Stimulated activated CD4-positive, alpha-beta T cell treated with anti-CD3 and anti-CD28 coated beads, Interleukin-1b, Interleukin-23, amount 100 ng/mL, for 48 hours (primary cell): ENCODE measurements at places on chromosomes 1 and 21.

- peak; percentile 61 for DNase-seq
Observed at GRCh38 chr1:93707956-93708355, 26.3 kb upstream of the BCAR3 start.

GRCh38 chr21:39675993-39676661 lies 63.4 kb downstream of the B3GALT5 start:
- no peak for DNase-seq

GRCh38 chr1:36320767-36321118 lies 2.7 kb downstream of the EVA1B start:
- no peak for DNase-seq

DNA sequence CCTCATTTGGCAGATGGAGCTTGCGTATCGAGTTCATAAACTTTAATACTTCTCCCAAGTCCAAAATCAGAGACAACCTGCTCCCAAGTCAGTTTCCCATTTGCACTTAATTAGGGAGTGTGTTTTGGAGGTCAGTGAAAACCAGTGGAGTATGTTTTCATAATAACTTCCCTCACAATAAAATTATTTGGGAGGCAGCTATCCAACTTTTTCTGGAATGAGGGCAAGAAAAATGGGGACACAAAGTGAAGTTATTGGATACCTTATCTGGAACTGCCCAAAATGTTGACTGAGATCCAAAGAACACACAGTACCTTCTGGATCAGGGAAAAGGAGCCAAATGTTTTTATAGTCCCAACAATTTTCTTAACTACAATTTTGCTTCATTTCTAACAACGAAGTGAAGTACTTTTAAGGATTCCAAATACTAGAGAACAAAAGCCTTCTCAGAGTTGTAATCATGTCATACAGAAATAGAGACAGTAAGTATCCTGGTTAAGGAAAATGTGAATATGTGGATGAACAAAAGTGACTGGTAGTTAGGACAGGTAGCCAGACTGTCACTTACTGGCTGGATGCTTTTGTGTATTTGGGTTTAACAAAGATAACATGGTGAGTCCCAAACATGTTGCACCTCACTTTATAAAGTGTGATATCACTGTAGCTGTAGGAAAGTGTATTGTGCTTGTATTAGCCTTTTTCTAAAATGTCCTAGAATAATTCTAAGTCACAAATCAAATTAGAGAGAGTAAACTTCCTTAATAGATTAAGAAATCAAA lies 325.0 kb downstream of the HLX start:
- DNase-seq: no peak

DNA sequence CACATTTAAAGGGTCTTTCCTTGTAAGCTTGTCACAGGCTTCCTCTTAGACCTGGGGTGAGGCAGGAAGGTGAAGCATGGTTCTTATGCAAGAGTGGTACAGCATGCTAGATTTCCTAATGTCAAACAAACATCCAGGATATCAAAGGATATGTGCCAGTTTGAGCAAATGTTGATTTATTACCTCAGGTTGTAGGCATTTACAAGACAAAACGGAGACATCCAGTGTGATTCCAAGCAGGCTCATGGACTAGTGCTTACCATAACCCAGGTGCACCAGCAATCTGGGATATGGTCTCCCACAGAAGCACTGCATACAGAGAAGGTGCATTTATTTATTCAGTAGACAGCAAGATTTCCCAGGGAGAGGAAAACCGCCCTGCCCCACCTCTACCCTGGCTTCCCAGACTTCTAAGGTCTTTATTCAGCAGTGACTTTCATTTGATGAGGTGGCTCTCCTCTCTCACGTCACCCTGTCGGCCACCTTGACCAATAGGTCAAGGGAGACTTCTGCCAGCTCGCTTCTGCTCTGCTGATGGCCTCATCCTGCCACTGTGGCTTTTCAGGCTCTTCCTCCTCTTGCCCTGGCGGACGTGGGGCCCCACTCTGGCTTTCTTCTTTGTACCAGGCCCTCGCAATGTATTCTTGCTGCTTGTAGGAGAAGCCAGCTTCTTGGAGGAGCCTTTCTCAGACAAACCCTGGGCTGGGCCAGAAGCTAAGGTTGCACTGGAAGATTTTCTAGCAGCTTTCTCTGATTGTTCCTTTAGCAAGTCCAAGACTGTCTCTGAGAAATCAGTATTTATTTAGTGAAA lies 25.6 kb downstream of the HHIPL2 start:
- no peak for DNase-seq

GRCh38 chr1:4322881-4323280 lies 331.5 kb upstream of the AJAP1 start:
- no peak for DNase-seq

DNA sequence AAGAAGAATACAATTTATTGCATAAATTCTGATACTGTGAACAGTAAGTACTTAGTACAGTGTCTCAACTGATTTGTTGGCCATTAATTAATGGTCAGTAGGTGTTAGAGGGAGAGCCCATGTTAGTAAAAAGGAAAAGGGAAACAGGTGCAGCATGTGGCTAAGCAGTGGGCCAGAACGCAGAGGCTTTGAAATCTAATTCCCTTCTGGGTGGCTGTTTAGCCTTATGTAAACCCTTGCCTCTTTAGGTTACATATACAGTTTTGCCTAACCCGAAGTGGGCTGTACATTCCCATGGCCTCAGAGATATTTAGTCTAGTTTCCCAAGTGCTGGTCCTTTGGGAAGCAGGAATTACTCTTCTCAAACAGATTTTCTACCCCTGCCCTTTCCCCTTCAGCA lies 43.5 kb upstream of the BCL9 start:
- DNase-seq: no peak

DNA sequence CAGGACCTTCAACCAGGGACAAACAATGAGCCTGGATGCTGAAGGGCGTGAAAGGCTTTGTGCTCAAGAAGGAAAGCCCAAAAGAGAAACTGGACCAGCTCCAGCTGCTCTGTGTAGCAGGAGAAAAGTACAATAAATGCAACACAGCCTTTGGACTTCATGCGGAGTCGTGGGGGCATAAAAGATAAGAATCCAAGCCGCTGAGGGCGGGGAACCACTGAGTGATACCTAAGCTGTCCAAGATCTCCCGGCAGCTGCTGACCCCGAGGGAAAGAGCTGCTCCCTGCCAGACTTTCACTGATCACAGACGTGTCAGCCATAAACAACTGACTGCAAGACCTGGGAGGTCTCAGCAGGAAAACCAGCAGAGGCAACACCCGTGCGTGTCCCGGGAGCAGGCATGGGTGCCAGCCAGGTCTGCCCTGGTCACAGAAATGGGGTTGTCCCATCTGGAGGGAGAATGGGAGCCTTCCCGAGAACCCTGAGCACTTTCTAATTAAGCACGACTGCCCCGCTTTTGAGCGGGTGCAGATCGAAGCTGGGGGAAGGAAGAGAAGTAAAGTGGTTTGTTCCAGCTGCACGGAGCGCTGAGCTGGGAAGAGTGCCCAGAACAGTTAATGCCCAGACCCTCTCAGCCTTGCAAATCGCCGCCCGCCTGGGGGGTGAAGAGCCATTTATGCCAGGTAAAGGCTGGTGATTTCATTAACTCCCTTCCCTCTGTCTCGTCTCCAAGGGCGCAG lies 68.3 kb upstream of the TARDBP start:
- no peak for DNase-seq

- no peak for DNase-seq
Observed at GRCh38 chr1:225514671-225515081, 86.8 kb upstream of the LBR start.

- DNase-seq: no peak
Observed at GRCh38 chr1:237309595-237310118, 267.7 kb downstream of the RYR2 start.

- DNase-seq: no peak
Observed at GRCh38 chr1:116231752-116232151, 120.6 kb downstream of the MAB21L3 start.

DNA sequence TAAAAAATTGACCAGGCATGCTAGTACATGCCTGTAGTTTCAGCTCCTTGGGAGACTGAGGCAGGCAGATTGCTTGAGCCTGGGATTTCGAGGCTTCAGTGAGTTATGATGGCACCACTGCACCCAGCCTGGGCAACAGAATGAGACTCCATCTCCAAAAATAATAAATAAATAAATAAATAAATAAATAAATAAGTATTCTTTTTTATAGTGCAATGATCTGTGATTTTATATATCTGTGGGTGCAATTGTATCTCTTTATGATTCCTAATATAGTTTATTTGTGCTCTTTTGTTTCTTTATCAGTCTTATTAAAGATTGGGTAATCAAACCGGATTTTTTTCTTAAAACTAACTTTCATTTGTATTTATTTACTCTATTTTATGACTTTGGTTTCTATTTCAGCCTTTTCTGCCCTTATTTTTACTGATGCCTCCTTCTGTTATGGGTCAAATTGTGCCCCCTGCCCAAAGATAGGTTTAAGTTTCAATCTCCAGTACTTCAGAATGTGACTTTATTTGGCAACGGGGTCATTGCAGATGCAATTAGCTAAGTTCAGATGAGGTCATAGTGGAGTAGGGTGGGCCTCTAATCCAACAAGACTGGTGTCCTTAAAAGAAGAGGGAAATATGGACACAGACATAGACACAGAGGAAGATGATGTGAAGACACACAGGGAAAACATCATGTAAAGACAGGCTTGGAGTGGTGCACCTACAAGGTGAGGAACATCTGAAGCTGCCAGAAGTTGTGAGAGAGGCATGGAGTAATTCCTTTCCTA lies 74.9 kb upstream of the CDC42BPA start:
- DNase-seq: no peak

- DNase-seq: no peak
Observed at GRCh38 chr1:94623560-94624148, 82.1 kb upstream of the F3 start.

GRCh38 chr1:22333516-22334121 lies 118.0 kb upstream of the ZBTB40 start:
- no peak for DNase-seq

- peak; percentile 3 for DNase-seq
Observed at GRCh38 chr1:193634470-193634869, 448.1 kb upstream of the B3GALT2 start.

- no peak for DNase-seq
Observed at GRCh38 chr1:82695443-82695842, 894.7 kb downstream of the ADGRL2 start.

- DNase-seq: no peak
Observed at GRCh38 chr1:156359973-156360372, 9.0 kb upstream of the RHBG start.

DNA sequence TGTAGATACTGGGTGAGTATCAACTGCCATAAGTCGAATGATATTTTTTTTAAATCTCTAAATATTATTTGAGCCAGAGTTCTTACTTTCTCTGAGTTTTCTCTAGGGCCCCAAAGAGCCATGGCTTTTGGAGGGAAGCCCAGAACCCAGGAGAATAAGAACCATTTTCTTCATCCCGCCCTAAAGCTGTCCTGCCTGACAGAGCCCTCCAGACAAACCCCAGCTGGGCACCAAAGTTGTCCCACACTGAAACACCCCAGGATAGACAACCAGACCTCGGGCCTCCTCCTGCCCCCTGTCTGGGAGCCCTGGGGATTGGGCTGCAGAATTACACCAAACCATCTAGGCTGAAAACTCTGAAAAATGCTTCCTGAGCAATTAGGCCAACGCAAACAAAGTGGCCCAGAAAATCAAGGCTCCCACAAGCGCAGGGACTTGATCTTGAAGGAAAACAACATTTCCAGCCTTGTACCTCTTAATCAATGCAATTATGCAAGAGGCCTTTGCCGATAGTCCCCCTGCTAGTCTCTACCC lies 113.1 kb downstream of the RRAGC start:
- no peak for DNase-seq
